ENCODE measurements at places on chromosomes 16 and 17.

DNA sequence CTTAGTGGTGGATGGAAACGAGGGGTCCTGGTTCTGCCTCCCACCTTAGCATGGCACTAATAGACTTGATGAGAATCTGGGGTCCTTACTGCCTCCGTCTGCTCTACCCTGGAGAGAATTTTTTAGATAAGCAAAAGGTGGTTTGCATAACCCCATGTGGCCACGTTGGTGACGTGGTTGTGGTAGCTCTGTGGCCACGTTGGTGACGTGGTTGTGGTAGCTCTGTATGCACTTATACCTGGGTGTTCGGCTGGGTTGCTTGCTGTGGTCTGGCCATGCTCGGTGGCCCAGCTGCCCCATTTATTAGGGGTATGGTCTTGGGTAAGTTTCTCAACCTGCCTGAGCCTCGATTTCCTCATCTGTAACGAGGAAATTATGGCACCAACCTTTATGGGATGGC is 13.0 kb downstream of the SPIRE2 start:
- no peak for DNase-seq

DNA sequence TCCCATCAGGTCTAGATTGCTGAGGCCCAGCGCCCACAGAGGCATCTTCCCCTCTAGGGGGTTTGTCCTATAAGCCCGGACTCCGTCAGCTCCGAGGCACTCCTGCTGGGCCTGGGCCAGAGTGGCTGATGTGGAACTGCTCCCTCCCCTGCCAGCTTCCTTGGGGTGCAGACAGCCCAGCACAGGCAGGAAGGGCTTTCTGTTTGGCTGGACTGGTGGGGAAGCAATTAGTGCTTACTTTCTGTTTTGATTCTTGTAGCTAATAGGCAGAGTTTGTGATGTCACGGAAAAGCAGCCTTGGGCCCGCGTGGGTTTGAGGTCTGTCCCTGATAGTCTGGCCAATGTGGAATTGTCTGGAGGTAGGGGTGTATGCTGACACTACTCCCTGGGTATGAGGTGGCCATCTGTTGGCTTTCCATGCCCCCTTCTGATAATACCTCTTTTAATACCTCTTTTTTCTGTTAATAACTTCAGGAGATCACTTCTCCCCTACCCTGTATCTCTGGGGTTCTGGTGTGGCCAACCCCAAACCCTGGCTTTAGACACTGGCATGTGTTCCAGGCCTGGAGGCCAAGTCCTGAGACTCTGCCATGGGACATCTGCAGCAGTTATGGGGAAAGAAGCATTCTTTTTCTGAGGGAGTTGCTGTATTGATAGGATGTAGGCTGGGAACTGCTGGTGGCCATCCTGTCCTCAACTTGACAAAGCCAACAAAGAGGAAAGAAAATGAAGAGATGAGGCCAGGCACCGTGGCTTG is 190.9 kb downstream of the RAB11FIP4 start:
- DNase-seq, result no peak

- DNase-seq, result no peak
These were observed 77.4 kb downstream of the RPA1 start for GRCh38 chr17:1907216-1907631.

GRCh38 chr16:3118846-3119245 is 6.5 kb downstream of the ZNF205 start:
- DNase-seq, result no peak

GRCh38 chr16:30136971-30137605 is 14.1 kb upstream of the MAPK3 start:
- no peak for DNase-seq

- DNase-seq, result no peak
These were observed 466 bp upstream of the HSF4 start for GRCh38 chr16:67163999-67164558.

DNA sequence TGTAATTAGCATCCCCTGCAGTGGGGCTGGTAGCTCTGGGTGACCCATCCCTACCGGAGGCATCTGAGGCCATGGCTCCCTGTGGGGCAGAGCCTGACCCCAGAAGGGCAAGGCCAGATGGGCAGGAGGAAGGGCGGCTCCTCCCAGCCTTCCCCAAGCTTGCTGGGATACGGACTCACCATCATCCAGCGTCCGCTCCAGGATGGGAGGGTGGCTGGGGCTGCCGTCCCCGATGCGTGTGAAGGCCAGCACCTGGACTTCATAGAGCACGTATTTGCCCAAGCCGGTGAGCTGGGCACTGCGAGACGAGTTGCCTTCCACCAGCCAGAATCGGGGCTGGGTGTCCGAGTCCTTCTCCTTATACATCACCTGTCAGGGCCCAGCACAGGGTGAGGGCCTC is 81.6 kb upstream of the CDC42EP4 start:
- DNase-seq, result no peak

DNA sequence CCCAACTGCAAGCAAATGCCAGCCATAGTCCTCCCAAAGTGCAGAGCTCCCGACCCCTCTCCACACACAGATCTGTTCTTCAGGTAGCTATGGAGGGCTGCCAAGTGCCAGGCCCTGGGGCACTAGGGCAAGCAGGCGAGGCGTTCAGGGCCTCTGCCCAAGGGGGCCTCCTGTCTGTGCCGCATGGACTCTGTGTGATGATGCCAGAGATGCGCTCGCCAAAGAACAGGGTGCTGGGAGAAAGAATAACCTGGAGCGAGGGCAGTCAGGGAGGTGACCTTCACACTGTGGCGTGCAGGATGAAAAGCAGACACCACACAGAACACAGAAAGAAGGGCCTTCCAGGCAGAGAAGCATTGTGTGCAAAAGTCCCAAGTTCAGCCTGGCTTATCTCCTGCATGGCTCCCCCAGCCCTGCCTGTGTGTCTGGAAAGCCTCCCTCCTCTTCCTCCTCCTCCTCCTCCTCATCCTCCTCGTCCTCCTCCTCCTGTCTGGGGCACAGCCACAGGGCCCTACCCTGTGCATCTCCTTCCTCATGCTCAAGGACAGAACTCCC is 44.2 kb downstream of the PEMT start:
- no peak for DNase-seq

- no peak for DNase-seq
These were observed 15.5 kb downstream of the SNF8 start for GRCh38 chr17:48928876-48929811.

GRCh38 chr17:66348584-66349165 is 46.3 kb downstream of the PRKCA start:
- DNase-seq, result peak; percentile 47

- no peak for DNase-seq
These were observed 30.0 kb downstream of the SOX9 start for GRCh38 chr17:72150632-72151460.

DNA sequence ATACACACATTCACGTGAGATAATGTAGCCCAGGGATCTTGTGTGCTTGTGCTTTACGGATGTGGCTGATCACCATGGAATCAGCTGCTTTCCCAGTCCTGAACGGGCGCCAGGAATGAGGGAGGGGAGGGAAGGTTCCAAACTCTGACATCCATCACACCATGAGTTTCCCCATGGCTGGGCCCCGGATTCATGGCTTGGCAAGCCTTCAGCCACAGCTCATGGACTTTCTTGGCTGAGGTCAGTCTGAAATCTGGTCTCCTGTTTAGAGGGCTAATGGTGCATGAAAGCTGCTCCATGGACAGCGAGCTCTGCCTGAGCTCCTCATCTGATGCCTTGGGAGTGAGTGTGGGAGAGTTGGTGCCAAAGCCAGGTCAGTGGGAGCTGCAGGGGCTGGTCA is 767.6 kb upstream of the EEF2KMT start:
- no peak for DNase-seq

DNA sequence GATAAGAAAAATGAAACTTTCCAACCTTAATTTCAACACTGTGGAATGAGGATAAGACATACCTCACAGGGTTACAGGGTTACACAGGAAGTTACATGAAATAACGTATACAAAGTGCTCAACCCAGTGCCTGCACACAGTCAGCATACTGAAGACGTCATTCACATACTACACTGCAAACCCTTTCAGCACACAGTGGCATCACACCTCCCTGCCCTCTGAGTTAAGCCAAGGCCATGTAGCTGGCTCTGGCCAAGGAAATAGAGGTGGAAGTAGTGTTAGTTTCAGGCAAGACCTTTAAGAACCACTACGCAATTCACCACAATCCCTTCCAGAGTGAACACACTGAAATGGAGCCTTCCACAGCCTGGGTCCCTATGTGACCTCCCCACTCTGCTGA is 46.6 kb upstream of the GSG1L start:
- DNase-seq, result no peak

GRCh38 chr16:11107780-11108465 is 148.1 kb downstream of the SOCS1 start:
- no peak for DNase-seq

DNA sequence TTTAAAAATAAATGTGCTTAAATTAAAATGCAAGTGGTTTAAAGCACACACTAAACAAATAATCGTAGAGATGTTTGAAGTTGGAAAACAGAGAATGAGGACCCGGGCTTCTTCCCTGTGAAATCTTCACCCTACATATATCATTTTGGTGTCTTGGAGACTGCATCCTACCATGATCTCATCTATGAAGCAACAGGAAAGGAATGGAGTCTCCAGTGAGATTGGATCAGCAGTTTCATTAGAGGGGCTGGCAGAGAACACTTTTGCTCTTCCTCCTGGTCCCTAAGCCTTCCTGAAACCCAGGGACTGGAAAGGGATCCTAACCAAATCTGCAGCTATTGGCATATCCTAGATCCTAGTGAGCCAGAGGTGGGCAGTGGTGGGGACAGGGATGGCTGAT is 85.0 kb downstream of the GRIN2A start:
- no peak for DNase-seq

GRCh38 chr16:89764711-89765201 is 43.4 kb downstream of the ZNF276 start:
- DNase-seq, result no peak

GRCh38 chr17:82939621-82940135 is 99.9 kb upstream of the ZNF750 start:
- no peak for DNase-seq

DNA sequence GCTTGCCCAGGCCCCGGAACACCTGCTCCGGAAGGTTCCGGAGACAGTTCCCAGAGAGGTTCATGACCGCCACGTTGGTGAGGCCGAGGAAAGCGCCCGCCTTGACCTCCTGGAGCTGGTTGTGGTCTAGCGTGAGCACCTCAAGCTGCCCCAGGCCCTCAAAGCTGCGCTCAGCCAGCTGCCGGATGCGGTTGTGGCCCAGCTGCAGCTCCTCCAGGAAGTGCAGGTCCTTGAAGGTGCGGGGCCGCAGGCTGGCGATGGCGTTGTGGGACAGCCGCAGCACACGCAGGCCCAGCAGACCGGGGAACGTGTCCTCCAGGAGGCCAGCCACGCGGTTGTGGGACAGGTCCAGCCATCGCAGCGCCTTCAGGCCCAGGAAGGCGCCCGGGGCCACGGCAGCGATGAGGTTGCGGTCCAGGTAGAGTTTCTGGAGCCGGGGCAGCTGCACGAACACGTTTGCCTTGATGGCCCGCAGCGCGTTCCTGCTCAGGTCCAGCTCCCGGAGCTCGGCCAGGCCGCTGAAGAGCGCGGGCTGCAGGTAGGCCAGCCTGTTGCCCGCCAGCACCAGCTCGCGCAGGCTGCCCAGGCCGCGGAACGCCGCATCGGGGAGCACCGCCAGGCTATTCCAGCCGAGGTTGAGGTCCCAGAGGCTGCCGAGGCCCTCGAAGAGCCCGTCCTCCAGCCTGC is 2.1 kb downstream of the IGFALS start:
- no peak for DNase-seq

GRCh38 chr17:64095144-64095882 is 34.6 kb downstream of the ERN1 start:
- DNase-seq, result no peak

Measured in fibroblast of skin of left quadriceps (primary cell).